Activated T-helper 2 cell treated with anti-CD3 and anti-CD28 coated beads, Interferon-gamma antibody, Interleukin-2, Interleukin-4, amounts not matched to agents 10 μg/mL and 5 μg/mL and 100 μg/mL, durations not matched to agents 14 hours and 24 hours and 36 hours (primary cell): ENCODE measurements at places on chromosomes 2 and 18.
A peak's percentile ranks its signal among the peaks of the same experiment; 100 is the strongest.

GRCh38 chr2:62547854-62548253 lies 41.9 kb upstream of the TMEM17 start:
- H3K4me1 ChIP-seq, result no peaks in the 10 kb centered on the region
- H3K27ac ChIP-seq, result no peak overlapping the region
- H3K4me3 ChIP-seq, result no peak overlapping the region
- no peaks in the 10 kb centered on the region for H3K27me3 ChIP-seq

DNA sequence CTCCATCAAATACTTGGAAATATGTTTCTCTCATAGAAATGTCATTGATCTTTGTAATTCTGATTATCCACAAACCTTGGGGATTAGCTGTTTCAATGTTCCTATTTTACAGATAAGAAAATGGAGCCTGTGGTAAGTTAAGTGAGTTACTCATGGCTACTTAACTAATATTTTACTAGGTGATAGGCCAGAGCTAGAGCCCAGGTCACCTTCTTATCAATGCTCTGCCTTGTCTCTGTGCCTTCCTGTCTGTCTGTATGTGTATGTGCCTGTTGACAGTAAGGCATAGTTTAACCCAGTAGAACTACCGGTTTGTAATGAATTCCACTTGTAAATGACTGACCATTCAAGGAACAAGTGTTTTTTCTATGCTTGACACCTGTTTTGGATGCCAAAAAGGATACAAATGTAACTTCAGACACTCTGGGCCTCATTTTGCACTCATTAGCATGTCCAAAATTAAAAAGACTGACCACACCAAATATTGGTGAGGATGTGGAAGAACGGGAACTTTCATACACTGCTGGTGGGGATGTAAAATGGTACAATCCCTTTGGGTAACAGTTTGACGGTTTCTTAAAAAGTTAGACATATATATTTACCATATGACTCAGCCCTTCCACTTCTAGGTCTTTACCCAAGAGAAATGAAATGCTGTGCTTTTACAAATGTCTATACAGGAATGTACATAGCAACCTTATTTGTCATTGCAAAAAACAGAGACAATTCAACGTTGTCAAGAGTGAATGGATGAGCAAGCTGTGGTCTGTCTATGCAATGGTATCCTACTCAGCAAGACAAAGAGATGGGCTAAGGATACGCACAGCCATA lies 19.6 kb upstream of the IL1A start:
- H3K4me3 ChIP-seq, result no peak overlapping the region
- H3K27me3 ChIP-seq, result no peaks in the 10 kb centered on the region
- H3K4me1 ChIP-seq, result peaks cover 29% of the 10 kb centered on the region

GRCh38 chr2:33363325-33364298 lies 112.8 kb upstream of the RASGRP3 start:
- no peaks in the 10 kb centered on the region for H3K36me3 ChIP-seq
- no peak overlapping the region for H3K4me3 ChIP-seq
- peaks cover 7% of the 10 kb centered on the region for H3K4me1 ChIP-seq
- DNase-seq, result no peak
- H3K27me3 ChIP-seq, result peaks cover 5% of the 10 kb centered on the region
- no peak overlapping the region for H3K27ac ChIP-seq

DNA sequence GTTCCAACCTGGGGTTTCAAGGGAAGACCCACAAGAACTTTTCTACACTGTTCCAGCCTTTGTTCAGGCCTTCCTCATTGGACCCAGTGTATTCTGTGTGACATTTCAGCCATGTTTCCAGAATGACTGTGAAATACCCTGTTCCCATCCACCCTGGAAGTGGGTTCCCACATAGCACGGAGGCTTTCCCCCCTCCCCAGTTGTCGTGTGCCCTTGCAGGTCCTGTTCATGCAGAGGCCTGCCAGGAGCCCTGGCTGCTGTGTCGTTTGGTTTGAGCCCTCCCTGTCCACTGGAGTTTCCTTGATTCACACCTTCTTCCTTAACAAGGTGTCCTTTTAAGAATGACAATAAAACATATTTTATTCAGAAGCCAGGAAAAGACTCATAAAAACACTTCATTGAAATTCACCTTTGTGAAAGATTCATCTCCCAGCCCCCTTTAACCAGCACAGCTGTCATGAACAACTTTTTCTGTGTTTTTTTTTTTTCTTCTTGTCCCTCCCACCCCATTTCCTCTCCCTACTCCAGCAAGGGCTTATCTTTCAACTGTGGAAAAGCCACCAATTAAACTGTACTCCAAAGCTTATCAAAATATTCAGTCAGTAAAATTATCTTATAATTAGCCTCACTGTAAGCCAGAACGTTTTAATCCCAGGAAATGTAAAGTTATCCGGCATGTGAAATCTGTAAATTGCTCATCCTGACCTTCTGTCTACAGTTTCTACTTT lies 106.4 kb downstream of the ACOXL start:
- peaks cover 13% of the 10 kb centered on the region for H3K4me1 ChIP-seq
- H3K36me3 ChIP-seq, result no peaks in the 10 kb centered on the region
- H3K27ac ChIP-seq, result no peak overlapping the region
- DNase-seq, result no peak

DNA sequence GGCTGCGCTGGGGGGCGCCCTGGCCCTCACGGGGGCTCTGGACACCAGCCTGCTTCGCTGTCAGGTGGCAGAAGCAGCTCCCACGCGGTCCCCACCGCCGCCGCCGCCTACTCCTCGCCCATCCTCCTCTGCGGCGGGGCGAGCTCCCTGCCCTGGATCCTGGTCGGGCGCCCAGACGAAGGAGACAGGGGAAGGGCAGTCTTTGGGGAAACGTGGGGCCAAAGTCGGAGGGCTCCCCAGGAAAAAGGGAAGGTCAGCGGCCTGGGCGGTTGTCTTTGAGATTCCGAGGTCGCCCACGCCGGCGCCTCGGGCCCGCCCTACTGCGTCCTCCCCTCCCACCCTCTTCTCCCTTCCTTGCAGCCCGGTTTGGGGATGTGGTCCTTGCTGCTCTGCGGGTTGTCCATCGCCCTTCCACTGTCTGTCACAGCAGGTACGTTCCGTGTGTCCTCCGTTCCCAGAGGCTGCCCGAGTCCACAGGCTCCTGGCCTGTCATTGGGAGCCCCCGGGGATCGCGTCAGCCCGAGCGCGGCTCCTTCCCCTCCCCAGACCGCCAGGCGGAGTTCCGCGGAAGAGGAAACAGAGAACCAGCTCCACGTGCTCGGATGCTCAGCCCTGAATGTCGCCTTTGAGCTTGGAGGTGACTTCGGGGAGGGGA lies 800 bp downstream of the IL1RL2 start:
- H3K4me1 ChIP-seq, result peaks cover 17% of the 10 kb centered on the region
- peak overlapping the region; percentile 69 for H3K4me3 ChIP-seq
- no peaks in the 10 kb centered on the region for H3K36me3 ChIP-seq
- no peak for DNase-seq

DNA sequence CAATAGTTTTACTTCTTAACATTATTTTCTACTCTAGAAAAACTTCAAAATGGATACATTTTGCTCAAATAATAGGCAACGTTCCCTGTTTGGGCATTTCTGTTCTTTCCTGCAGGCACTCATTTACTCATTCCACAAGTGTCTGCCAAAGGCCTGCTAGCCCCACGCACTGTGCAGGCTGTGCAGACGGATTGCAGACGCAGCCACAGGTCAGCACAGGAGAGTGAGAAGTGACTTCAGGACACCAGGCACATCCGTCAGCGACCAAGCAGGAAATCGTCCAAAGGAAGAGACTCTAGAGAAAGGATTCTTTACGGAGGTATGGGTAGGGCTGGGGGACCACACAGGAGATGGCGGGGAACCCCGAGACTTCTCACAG lies 103.0 kb upstream of the AGAP1 start:
- H3K36me3 ChIP-seq, result no peaks in the 10 kb centered on the region
- H3K4me1 ChIP-seq, result peaks cover 8% of the 10 kb centered on the region
- H3K27ac ChIP-seq, result no peak overlapping the region
- no peak overlapping the region for H3K4me3 ChIP-seq
- DNase-seq, result no peak

GRCh38 chr2:211458974-211459373 lies 902.6 kb downstream of the CPS1 start:
- H3K4me3 ChIP-seq, result no peak overlapping the region
- no peak overlapping the region for H3K27ac ChIP-seq
- H3K27me3 ChIP-seq, result no peaks in the 10 kb centered on the region
- H3K36me3 ChIP-seq, result no peaks in the 10 kb centered on the region
- no peaks in the 10 kb centered on the region for H3K4me1 ChIP-seq

GRCh38 chr2:7027411-7027810 lies 110.2 kb downstream of the RNF144A start:
- peaks cover 3% of the 10 kb centered on the region for H3K4me1 ChIP-seq
- DNase-seq, result no peak
- H3K27me3 ChIP-seq, result no peaks in the 10 kb centered on the region

DNA sequence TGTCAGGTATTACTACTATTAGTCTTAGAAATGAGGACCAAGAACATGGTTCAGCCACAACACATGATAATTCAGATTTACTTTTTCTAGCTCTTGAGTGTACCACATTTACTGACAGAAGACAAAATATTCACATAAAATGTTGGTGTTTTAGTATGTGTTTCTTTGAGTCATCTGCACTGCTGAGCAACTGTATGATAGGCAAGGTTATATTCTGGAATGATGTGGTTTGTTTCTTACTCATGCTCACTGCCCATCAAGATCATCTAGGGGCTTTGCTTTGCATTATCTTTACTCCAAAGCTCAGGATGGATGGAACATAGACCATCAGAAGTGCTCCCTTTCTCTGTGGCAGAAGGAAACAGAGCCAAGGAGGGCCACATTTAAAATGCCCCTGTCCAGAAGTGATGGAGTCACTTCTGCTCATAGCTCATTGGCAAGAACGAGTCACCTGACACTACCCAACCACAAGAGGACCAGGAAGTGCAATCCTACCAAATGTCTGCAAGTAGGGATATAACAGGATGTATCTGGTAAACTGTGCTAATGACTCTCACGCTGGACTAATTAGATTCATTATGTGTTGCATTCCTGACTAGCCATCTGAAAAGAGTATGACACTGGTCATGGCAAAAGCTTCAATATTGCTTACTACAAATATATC lies 81.5 kb downstream of the DIS3L2 start:
- peaks cover 9% of the 10 kb centered on the region for H3K36me3 ChIP-seq
- H3K27ac ChIP-seq, result no peak overlapping the region
- H3K4me3 ChIP-seq, result no peak overlapping the region
- peaks cover 6% of the 10 kb centered on the region for H3K27me3 ChIP-seq
- no peak for DNase-seq

DNA sequence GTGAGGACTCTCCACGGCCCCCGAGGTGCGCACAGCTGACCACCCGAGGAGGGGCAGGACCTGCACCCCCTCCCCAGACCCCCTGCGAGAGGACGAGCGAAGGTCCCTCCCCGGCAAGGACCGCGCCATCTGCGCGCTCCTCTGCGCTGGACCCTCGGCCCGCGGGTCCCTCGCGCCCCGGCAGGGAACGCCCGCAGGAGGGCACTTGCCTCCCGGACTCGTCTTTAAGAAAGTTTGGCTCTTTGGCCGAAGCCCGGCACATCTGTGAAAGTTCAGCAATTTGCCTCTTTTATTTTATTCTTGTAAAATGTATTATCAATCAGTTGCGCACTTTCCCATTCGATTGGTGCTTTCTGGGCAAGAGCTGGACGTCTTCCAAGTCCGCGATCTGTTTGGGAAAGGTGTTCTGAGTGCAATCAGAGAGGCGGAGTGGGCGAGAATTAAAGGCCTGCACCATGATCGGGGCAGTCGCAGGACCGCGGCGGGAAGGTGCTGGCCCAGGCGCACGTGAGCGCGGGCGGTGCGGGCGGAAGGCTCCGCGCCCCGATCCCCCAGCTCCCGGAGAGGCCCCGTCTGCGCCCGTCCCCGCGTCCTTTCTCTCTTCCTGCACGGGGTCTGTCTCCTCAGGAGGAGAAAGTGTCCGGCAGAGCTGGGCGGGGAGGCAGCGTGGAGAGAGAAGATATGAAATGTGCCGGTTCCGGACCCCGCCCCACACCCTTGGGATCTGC lies 1.6 kb upstream of the ALKAL2 start:
- no peak overlapping the region for H3K27ac ChIP-seq
- H3K36me3 ChIP-seq, result peaks cover 21% of the 10 kb centered on the region
- H3K4me3 ChIP-seq, result peak overlapping the region; percentile 71
- no peak for DNase-seq
- peaks cover 8% of the 10 kb centered on the region for H3K4me1 ChIP-seq

GRCh38 chr18:56645415-56646016 lies 5.6 kb upstream of the WDR7 start:
- H3K4me1 ChIP-seq, result peaks cover 31% of the 10 kb centered on the region
- H3K27me3 ChIP-seq, result no peaks in the 10 kb centered on the region
- no peak for DNase-seq
- H3K27ac ChIP-seq, result no peak overlapping the region
- no peak overlapping the region for H3K4me3 ChIP-seq

DNA sequence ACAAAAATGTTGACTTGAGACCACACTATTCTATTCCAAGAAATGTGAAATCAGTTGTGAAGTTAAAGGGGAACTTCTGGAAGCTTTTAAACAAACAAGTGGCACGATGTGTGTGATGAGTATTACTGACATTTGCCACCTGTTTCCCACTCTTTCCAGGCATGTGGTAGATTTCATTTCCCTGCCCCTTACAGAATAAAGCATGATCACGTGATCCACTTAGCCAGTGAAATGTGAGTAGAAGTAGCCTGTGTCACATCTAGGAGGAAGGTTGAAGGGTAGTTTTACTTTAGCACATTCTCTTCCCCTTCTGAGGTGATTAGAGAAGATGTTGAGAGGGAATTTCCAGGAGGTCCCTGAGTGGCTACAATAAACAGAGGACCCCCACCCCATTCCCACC lies 3.8 kb downstream of the COL4A4 start:
- no peak overlapping the region for H3K4me3 ChIP-seq
- peaks cover 37% of the 10 kb centered on the region for H3K27me3 ChIP-seq
- no peaks in the 10 kb centered on the region for H3K36me3 ChIP-seq
- DNase-seq, result no peak
- H3K27ac ChIP-seq, result no peak overlapping the region
- peaks cover 2% of the 10 kb centered on the region for H3K4me1 ChIP-seq

GRCh38 chr18:66150650-66151049 lies 399.8 kb downstream of the CDH7 start:
- DNase-seq, result no peak
- H3K27me3 ChIP-seq, result no peaks in the 10 kb centered on the region
- H3K27ac ChIP-seq, result no peak overlapping the region
- no peaks in the 10 kb centered on the region for H3K36me3 ChIP-seq
- no peak overlapping the region for H3K4me3 ChIP-seq
- H3K4me1 ChIP-seq, result no peaks in the 10 kb centered on the region
